ENCODE measurements at places on chromosomes 11 and 22.

DNA sequence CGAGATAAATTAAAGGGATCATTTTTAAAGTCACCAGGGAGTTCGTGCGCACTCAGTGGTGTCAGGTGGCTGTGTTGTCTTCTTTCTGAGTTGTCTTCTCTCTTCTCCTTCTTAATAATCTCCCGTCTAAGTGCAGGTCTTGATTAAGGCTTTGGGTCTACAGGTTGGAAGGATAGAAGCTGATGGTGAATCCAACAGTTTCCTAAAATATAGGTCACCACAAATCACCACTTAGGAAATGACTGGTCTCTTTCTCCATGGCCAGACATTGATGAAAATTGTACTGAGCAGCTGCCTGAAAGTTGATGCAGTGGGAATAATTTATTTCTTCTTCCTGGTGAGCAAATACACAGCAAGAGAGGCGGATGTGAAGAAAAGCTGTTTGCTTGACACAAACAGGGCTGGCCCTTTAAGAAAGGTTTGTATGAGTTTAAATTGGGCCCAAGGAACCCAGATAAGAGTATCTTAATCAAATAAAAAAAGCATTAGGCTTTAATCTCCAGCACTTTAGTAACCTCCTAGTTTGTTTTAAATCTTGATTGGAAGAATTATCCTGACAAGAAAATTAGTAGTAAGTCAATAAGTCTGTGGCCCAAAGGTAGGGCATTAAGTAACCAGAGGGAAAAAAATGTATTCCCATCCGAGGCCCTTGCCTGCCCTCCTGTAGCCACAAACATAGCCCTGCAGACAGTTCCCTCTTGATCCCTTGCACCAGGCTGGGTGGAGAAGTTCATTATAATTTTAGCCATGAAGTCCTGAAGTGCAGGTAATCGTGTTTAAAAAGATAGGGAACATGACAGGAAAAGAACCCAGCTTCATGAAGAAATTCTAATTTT is 245.8 kb downstream of the KIRREL3 start:
- DNase-seq, result no peak

DNA sequence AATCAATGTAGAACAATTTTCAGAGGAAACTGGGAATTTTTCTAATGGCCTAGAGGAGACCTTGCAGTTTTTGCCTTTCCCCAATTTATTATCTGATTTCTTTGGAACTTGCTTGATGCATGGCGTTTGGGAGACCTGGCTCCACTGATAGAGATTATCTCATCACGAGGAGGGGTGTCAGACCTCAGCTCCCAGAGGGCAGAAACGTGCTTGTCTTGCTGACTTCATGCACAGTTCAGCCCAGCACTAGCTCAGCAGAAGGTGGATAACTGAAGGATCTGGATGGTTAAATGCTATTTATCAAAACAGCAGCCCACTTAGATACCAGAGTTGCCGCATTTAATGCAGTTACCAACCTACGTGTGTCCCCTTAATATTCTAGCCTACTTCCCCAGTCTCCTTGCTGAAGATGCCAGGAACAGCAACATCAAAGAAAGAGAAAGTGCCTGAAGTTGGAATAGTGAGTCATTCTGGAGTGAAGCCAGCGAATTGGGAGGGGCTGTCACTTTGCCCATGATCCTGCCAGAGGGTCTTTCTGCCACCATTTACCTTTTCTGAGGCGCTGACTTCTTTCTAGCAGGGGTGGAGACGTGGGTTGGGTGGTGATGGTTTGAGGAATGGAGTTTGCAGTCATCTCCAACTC is 133.5 kb upstream of the CADM1 start:
- no peak for DNase-seq

GRCh38 chr11:65643971-65644370 is 6.1 kb downstream of the SIPA1 start:
- no peak for DNase-seq

- no peak for DNase-seq
Observed at GRCh38 chr11:86068138-86068871, 579 bp downstream of the PICALM start.

DNA sequence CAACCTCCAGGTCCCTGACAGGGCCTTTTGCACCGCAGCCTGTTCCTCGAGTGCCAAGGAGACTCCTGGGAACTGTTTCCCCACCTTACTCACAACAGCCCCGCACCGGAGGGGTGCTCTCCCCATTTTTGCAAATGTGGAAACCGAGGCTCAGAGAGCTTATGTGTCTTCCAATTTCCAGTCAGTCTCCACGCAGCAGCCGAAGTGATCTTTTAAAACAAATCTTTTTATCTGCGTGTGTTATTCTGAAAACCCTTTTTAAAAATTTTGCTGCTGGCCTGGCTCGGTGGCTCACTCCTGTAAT is 409 bp upstream of the TMEM134 start:
- no peak for DNase-seq

DNA sequence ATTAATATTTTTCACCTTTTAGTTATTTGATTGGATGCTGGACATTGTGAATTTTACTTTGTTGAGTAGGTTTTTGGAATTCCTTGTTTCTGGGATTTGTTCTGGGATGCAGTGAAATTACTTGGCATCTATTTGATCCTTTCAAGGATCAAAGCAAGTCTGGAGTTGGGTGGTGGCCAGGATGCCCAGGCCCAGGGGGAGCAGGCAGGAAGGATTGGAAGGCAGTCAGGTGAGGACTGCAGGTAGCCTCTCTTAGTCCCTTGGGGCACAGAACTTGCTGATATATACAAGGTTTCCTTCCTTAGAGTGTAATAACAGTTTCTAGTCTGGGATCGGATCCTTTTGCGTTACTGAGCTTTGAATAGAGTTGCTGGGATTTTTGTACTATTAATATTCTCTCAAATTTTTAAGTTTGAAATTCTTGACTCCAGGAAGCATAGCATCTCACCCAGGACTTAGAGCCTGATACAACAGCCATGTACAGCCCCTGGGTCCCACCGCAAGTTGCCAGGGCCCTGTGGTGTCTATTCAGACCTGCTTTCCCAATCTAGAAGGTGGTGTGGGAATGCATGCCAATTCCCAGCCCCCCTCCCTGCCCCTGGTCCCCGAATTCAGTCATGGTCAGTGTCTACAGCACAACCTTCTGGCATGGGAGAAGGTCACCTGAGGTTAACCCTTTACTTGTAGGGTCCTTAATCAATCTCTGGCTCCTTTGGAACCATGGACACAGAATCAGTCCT is 6.1 kb downstream of the ZNF74 start:
- no peak for DNase-seq

DNA sequence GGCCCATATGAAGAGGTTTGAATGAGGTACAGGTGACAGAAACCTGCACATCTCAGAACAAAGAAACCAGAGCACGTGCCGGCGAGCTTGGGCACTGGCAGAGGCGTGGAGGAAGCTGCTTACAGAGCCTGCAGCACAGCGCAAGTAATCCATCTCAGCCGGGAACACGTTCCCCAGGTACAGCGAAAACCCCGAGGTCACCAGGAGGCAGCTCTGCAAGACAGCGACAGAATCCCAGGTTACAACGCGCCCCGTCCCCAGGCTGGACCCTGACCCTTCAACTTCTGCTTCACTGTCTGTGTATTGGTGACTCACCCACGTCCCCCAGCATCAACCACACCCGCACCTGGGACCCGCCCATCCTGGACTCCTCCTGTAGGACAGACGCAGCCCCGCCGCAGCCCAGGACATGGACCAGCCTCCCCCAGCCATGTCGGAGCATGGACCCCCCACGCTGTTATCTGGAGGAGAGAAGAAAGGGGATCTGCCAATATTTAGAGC is 2.2 kb downstream of the MLC1 start:
- no peak for DNase-seq

- peak; percentile 96 for DNase-seq
Observed at GRCh38 chr11:128210148-128210940, 377.0 kb downstream of the ETS1 start.

- DNase-seq, result no peak
Observed at GRCh38 chr22:48316257-48317250, 1511.1 kb downstream of the BRD1 start.

- no peak for DNase-seq
Observed at GRCh38 chr22:19801340-19802000, 40.9 kb downstream of the TBX1 start.

DNA sequence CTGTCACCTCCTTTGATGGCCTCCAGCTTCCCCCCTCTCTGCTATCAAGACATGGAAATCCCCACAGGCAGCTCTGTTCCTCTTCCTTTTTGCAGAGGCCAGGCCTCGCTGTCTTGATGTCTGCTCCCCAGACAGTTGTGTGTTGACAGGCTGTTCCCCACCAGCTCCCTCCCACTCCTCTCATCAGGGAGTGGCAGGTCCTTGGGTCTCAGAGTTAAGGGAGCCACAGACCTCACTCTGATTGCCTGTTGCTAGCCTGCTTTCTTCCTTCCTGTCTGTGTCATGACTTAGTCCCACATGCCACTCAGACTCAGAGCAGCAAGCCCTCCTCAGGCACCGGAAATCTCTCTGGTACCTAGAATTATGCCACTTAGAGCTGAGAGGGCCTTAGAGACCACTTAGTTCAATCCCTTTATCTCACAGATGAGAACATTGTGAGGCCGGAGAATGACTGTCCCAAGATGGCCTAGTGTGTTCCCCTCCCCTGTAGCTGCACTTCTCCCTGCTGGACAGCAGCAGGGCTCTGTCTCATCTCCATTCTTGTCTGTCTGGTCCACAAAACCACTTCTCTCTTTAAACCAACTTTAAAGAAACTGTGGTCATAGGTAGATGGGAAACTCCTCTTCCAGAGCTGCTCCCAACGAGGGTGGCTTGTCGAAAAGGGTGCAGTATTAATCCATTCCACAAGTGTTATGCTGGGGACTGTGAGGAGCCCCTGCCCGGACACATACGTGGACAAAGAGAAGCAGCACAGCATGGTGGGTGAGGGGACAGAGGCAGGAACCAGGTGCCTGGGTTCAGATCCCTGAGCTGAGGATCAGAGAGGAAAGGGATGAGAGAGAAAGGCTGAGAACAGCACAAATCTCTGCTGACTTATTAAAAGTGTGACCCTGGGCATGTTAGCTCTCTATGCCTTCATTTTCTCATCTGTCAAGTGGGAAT is 4.2 kb downstream of the AMPD3 start:
- peak; percentile 62 for DNase-seq

GRCh38 chr11:76769645-76770586 is 13.2 kb upstream of the TSKU start:
- no peak for DNase-seq

GRCh38 chr22:42397332-42398249 is 34.6 kb downstream of the NFAM1 start:
- no peak for DNase-seq

- no peak for DNase-seq
Observed at GRCh38 chr11:13065200-13065787, 56.2 kb downstream of the RASSF10 start.

- no peak for DNase-seq
Observed at GRCh38 chr11:2440646-2441045, 3.7 kb downstream of the TRPM5 start.

DNA sequence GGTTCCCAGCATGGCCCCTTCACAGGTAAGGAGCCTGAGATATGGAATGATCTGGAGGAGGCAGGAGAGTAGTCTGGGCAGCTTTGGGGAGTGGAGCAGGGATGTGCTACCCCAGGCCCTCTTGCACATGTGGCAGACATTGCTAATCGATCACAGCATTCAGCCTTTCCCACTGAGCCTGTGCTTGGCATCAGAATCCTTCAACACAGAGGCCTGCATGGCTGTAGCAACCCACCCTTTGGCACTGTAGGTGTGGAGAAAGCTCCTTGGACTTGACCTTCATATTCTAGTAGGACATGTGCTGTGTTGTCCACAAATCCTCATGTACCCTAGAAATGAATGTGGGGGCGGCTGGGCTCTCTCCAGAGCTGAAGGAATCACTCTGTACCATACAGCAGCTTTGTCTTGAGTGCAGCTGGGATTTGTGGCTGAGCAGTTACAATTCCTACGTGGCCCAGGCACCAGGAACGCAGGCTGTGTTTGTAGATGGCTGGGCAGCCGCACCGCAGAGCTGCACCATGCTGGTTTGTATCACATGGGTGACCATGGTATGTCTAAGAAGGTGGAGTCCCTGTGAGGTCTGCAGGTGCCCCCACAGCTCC is 21.8 kb upstream of the PPP6R3 start:
- no peak for DNase-seq

GRCh38 chr11:71342116-71342515 is 89.7 kb upstream of the SHANK2 start:
- no peak for DNase-seq

GRCh38 chr11:104772806-104773241 is 125.4 kb downstream of the CASP12 start:
- DNase-seq, result peak; percentile 92

- no peak for DNase-seq
Observed at GRCh38 chr11:70522593-70523311, 124.4 kb downstream of the CTTN start.

DNA sequence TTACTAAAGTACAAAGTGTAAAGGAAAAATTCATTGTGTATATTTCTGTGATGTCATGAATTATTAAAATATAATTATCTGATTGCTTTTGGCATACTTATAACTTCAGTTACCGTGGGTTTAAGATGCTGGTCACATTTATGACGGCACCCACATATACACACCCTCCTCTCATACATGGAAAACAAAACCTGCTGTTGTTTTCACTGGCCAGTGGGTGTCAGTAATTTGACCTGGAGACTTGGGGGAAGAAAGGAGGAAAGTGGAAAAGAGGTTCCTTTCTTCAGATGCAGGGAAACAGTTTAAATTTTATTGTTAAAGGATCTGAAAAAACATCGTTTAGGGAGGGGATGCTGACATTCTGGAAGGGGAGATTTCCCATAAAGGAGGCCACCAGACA is 742 bp upstream of the BBOX1 start:
- DNase-seq, result no peak

GRCh38 chr11:63508009-63508408 is 2.1 kb downstream of the LGALS12 start:
- no peak for DNase-seq

DNA sequence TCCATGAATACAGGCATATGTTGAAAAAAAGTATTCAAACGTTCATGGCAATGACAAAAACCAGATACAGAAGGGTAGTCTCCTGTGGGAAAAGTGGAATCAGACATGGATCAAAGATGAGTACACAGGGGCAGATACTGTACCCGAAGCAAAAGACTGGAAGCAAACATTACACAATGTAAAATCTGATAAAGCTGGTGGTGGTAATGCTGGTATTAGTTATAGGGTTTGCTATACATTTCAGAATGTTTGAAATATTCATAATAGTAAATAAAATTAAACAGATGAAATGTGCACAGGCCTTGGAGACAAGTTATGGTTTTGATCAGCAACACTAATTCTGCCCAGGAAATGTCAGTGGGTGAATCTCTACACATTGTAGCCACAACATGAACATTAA is 607.6 kb downstream of the SOX6 start:
- DNase-seq, result no peak

- no peak for DNase-seq
Observed at GRCh38 chr11:68857037-68857586, 15.4 kb upstream of the CPT1A start.

- no peak for DNase-seq
Observed at GRCh38 chr11:122843281-122844141, 5.2 kb downstream of the CRTAM start.
